ENCODE measurements at places on chromosomes 3 and 15. TPM values are rescaled to one million over a fixed set of nuclear protein-coding genes. Genes with fewer than 3 reads are reported as not detected.

- no peak for DNase-seq
Measured at GRCh38 chr3:121735047-121735696, 14.4 kb downstream of the GOLGB1 start.

DNA sequence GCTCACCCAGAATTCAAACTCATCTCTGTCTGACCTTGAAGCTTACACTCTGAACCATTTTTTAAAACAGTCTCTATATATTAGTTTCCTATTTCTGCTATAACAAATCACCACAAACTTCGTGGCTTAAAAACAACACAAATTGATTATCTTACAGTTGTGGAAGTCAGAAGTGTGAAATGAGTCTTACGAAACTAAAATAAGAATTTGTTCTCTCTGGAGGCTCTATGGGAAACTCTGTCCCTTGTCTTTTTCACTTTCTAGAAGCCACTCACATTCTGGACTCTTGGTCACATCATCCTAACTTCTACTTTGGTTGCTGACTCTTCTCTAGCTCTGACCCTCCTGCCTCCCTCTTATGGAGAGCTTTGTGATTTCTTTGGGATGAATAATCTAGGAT is 429.3 kb upstream of the THBS1 start:
- no peak for DNase-seq

DNA sequence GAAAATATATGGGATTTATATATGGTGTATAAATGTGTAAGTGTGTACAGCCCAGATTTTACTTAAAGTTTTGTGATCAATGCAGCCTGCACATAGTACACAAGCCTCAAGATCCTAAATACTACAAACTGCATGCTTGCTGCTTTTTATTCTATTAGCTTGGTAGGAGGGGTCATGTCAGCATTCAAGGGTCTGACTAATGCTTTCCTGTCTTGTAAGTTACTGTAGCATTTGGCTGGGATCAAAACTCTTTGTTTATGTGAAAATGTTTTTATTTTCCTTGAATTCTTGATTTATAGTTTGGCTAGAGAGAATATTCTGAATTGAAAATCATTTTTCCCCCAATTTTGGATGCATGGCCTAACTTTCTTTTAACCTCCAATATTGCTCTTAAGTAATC is 370.9 kb downstream of the NSUN3 start:
- no peak for DNase-seq

DNA sequence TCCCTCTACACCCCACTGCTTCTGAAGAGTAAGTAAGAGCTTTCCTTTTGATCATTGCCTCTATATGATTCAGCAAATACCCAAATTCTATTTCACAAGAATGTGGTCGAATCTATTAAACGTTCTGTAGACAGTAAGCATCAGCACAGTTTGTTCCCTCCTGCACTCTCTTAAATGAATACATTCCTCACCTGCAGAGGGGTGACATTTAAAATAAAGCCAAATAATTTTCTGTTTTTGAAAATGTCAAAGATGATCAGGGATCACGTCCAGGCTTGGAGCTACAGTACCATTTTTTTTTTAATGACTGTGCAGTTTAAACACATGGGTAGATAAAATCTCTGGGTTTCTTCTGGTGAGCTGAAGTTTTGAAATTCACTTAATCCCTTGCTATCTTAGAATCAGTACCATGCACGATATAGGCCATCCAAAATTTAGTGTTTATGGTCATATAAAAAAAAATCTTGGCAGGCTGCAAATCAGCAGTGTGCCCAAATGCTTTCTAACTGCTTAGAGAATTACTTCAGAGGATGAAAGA is 12.8 kb downstream of the PYDC2 start:
- DNase-seq = no peak

Gene PRSS50
- 3.2 TPM for polyA plus RNA-seq
